H4 (cell line): ENCODE measurements at places on chromosomes 1 and 21. TPM values are rescaled to one million over a fixed set of nuclear protein-coding genes. Genes with fewer than 3 reads are reported as not detected.

DNA sequence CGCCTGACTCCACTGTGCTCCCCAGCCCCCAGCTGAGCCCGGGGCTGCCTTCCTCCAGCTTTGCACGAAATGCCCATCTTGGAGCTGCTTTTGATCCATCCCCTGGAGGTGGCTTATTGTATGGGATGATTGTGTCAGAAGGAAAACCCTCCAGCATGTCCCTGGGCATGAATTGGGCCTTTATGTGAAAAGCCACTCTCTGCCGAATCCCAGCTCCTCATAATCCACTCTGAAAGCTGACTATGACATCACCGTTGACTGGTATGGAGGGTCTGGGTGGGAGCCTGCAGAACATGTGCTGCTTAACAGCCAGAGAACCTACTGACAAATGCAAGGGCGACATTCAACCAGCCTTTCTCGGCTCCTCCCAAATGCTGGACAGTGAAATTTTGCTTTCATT, 74.6 kb downstream of the NENF start:
- DNase-seq = no peak

- no peak for DNase-seq
Observed at GRCh38 chr1:16618719-16619118, 5.4 kb upstream of the NBPF1 start.

DNA sequence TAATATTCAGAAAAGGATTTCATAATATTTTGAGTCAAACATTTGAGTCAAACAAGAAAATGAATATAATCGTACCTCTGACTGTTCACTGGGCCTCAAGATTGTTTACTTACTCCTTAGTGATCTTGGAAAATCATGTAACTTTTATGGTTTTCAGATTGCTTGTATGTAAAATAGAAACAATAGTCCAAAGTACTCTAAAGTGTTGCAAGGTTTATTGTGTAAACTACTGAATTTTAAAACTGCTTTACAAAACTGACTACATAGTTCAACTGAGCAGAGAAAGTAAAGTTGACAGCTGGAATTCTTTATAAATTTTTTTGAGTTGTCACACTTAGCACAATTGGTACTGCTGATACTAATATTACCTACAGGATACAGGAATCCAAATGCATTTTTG, 931.0 kb downstream of the NCAM2 start:
- no peak for DNase-seq

GRCh38 chr1:203490607-203491006, 3.3 kb upstream of the OPTC start:
- DNase-seq = no peak

GOLT1A gene
- total RNA-seq = not detected in 2 replicates

GRCh38 chr1:225933072-225933471, 7.9 kb downstream of the LEFTY2 start:
- DNase-seq = no peak

GRCh38 chr1:109792056-109792831, 28.5 kb upstream of the EPS8L3 start:
- peak; percentile 89 for DNase-seq

NBPF10 gene
- 0.35 and 0.54 TPM in 2 replicates for total RNA-seq

GRCh38 chr1:35449334-35450008, 107.7 kb downstream of the KIAA0319L start:
- DNase-seq = peak; percentile 53

GRCh38 chr1:10734375-10734774, 62.1 kb downstream of the CASZ1 start:
- no peak for DNase-seq

DNA sequence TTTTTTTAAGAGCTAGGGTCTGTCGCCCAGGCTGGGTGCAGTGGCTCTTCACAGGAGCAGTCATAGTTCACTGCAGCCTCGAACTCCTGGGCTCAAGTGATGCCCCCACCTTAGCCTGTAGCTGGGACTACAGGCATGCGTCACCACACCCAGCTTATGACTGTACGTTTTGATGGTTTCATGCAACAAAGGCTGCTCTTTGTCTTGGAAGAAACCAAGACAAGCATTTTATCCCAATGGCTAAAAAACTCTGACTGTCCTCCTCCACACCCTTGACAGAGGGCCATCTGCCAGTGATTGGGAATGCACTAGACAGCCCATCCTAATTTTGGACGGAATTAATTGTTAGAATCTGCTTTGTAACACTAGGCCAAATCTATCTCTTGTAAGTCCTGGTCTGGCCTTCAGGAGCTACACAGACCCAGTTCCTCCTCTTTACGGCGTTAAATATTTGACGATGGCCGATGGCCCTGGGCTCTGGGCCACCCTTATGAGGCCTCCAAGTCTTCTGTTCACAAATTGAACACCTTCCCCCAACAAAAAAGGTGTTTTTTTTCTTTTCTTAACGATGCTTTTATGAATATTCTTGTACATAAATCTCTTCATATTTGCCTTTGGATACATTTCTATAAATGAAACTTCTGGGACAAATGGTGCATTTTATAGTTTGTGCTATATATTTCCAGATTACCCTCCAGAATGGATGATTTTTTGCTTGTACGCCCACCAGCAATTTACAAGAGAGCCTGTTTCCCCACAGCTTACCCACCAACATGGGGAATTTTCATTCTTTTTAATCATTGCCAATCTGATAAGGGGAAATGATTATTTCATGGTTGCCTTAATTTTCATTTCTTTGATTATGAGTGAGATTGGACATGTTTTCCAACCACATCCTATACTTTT, 104.8 kb upstream of the SLC25A33 start:
- no peak for DNase-seq

- peak; percentile 91 for DNase-seq
Observed at GRCh38 chr1:201593200-201593921, 54.4 kb downstream of the NAV1 start.

DNA sequence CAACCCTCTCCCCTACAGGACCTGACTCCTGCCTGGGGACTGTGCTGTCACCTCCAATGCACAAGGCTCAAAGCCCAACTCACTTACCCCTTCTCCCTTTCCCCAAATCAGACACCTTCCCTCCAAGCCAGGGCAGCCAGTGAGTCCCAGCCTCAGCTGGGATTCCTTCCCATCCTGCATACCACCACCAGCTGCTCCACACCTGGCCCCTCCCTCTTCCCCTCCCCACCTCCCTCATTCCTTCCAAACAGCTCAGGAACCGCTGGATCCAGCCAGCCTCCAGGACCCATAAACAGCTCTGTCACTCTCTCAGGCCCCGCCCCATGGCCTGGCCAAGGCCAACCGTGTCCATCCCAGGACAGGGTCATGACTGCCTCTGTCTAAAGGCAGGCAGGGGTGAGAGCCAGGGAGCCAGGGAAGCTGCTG, 41.4 kb downstream of the ACOT7 start:
- no peak for DNase-seq

DNA sequence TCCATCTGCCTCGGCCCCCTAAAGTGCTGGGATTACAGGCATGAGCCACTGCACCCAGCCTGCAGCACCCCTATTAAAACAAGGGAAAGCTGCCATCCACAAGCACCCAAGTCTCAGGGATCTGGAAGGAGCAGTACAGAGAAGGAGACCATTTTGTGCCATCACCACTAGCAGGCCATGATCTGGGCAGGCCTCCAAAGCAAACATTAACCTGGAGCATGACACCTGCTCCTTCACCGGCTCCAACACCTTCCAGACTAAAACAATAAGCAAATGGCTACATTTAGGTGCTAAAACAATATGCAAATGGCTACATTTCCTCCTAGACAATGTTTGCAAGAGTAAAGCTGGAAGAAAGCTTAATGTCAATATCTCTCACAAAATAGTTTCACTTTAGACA, 16.7 kb downstream of the MEAF6 start:
- DNase-seq = no peak

DNA sequence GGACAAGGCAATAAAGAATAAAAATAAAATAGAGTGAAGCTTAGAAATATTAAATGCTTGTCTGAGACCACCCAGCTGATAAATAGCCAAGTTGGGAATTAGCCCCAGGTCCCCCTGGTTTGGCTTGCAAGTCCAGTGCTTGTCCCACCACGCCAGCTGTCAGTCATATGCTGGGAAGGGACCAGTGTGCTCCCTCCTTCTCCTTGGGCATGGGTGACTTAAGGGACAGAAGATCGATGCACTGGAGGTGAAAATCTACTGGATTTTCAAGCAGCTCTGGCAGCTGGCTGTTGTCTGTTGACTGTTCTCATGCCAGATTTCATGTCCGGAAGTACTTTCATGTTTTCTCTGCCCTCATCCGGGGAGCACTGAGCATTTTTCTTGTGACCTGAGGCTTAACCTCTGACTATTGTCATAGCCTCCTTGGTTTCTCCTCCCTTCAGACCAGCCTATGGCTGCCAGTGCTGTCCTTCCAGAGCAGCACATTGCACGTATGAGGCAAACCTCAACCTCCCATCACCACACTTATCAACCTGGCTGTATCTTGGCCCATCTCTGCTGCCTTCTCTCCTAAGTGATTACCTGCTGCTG, 12.4 kb downstream of the LMOD1 start:
- no peak for DNase-seq

LCE3D gene
- total RNA-seq = not detected in 2 replicates

- DNase-seq = no peak
Observed at GRCh38 chr1:47796626-47797025, 200.6 kb downstream of the TRABD2B start.

DNA sequence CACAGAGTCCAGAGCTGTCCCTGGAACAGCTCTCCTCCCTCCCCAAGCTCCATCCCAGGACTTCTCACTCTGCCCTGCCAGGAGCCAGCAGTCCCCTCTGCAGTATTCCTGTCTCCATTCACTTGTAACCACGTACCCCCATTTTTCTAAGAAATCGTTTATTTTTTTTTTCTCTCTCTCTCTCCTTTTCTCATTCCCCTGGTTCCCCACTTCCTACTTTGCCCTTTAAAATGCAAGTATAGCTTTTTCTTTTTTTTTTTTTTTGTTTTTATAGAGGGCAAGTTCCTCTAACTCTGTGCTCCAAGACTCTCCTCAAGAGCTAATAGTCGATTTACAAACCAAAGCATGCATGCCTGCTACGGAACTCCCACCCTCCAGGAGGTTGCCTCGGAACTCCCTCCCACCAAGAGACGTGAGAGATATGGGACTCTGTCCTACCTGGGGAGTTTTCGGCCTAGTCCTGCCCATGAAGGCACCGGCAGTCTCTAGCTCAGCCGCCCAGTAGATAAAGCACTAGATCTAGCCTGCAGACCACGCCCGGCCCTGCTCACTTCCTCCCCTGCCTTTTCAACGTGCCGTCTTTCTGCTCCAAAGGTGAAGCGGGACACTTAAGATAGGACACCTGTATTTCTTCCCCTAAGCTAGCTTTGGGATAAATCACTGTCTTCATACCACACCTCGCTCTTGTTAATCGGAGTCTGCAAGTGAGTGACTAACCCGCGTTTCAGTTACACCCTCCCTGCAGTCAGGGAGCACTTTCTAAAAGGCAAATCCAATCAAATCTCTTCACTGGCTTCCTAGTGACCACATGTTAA, 27.7 kb downstream of the TNFRSF9 start:
- no peak for DNase-seq

PLA2G2F gene
- total RNA-seq = not detected in 2 replicates

FBXO2 gene
- total RNA-seq = 0.76 and 2.3 TPM in 2 replicates

- DNase-seq = no peak
Observed at GRCh38 chr1:55039342-55040082, at the start of gene PCSK9. PCSK9 (plus strand) TSS chr1:55039548; CDS start chr1:55039838, 290 bp downstream.

- DNase-seq = no peak
Observed at GRCh38 chr1:87362834-87363426, 34.2 kb downstream of the LMO4 start.

GRCh38 chr1:214469290-214469689, 82.1 kb downstream of the PTPN14 start:
- DNase-seq = no peak

- DNase-seq = no peak
Observed at GRCh38 chr21:43578677-43579303, 80.5 kb downstream of the HSF2BP start.

GRCh38 chr1:219629296-219629880, 16.5 kb upstream of the ZC3H11B start:
- DNase-seq = no peak

DNA sequence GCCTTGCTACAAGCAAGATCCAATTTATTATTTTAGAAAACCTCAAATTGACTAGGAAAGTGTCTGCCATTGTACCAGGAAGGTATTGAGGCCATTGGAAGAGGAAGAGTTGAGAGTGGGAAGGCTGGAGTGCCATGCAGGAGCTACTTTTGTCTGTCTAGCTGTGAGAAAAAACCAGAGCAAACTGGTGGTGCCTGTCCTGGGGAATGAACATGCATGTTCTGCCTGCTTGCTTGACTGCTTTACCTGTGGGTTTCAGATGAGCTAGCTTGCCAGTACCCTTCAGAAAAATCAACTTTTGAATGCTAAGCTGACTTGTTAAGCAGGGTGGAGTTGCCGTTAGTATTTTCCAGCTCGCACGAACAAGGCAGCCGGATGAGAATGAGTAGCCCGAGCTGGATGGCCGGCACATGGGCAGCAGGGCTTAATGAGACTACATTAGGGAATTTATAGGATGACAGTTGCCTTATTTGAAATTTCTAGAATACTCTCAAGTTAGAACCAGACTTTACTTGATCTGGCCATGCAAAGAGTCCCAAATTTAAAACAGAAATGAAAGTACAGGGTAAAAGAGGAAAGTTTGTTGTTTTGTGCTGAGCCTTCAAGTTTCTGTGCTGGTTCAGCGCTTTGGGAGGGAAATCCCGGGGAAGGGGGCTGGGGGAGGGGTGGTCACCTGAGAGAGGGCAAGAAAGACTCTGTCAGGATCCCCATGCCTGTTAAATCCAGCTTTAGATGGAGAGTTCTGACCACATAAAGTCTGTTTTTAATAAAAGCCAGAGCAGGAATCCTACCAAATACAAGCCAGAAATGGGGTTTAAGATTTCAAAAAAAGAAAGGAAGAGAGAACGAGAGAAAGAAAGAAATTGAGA, 29.6 kb upstream of the C1orf105 start:
- no peak for DNase-seq

UHMK1 gene
- 44.4 and 52.3 TPM in 2 replicates for total RNA-seq

PDE4B gene
- 7.1 and 9.4 TPM in 2 replicates for total RNA-seq

- DNase-seq = no peak
Observed at GRCh38 chr1:193629875-193630274, 443.5 kb upstream of the B3GALT2 start.

LCE3E gene
- not detected in 2 replicates for total RNA-seq

DNA sequence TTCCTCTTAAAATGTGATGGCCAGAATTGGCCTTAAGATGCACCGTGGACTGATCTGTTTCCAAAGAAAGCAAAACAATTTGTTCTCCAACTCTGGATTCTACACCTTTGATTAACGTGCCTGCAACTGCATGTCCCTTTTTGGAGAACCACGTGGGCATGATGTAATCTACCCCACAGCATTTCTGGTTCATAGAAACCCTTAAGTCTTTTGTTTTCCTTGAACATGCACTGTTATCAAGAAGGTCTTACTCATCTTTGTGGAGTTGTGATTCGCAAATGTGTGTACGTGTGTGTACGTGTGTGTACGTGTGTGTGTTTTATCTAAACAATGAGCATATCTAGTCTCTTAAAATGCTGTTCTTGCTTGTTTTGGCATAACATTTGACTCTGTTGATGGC, 57.8 kb downstream of the LPAR3 start:
- no peak for DNase-seq

CYP4Z1 gene
- not detected in 2 replicates for total RNA-seq

GRCh38 chr1:155174324-155175280, 953 bp downstream of the TRIM46 start:
- DNase-seq = no peak

AMY1B gene
- not detected in 2 replicates for total RNA-seq

- DNase-seq = no peak
Observed at GRCh38 chr1:62370594-62370993, 51.4 kb upstream of the KANK4 start.

ANGPTL7 gene
- total RNA-seq = not detected in 2 replicates
